ENCODE measurements at places on chromosomes 16 and 17.

DNA sequence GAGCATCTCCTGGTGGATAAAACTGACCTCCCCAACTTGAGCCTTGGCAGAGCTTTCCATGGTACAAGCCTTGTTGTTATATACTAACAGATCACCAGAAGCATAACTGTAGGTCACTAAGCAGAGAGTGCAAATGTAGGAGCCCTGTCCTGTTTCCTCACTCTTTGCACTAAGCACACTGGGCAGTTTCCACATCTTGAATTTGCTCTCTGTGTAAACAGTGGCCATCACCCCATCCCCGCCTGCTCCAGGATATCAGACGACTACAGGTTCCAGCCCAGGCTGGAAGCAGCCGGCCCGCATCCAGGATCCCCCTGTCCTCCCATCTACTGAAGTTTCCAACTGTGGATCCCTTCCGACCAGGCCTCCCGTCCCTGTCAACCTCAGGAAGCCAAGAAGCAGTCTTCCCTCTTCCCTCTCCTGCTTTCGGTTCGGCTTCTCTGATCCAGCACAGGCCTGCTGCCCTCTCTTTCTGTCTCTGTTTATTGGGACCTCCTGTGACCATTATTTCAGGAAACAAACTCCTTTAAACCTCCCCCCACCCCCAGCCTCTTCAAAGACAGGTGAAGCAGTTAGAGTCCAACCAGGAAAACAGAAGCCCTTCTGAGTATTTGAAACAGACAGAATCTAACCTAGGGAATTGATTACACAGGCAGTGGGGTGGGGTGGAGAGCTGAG lies 22.6 kb upstream of the CACNG4 start:
- no peak for DNase-seq

DNA sequence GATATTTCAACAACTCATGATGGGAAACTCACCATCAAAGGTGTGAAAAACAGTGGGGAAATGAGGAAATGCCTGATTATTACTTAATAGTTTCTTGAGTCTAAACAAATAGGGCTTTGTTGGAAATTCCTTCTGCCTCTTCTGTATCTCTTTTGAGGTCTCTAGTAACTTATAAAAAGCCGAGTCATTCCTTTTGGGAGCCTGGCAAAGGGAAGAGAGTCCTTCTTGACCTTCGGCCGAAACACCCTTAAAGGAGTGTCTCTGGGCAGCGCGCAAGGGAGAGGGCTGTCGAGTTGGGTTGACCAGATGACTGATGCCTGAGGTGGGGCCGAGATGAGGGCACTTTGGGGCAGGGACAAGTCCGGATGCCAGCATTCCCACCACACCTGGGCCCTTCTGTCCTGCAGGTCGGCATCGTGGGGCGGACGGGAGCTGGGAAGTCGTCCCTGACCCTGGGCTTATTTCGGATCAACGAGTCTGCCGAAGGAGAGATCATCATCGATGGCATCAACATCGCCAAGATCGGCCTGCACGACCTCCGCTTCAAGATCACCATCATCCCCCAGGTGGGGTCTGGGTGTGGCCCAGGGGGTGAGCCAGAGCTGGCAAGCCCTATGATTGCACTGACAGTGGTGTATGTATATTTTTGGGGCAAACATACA lies 89.2 kb downstream of the ABCC6 start:
- DNase-seq: no peak

DNA sequence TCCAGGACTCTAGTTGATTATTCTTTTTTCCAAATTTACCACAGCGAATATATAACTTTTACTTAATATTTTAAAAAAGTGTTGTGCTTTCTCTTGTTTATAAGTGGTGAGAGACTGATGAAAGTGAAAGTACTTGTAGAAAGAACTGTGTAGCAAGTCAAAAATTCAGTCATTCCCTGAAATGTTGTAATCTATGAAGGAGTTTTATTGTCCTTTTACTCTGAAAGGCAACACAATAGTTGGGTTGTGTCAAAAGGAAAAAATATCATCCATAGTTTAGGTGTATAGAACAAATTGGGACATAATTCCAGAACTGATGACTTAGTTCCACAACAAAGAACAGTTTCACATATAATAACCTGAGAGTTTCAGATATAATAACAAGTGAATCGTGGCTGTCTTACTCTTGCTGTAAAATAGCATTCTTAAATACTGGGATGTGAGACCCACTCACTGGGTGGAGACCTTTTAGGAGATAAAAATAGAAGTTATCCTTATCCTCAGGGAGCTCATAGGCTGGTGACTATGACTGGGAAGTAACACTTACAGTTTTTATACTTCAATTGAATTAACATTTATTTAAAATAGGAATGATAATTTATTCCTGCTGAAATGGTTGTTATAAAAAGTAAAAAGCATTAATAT lies 20.6 kb downstream of the CYB5B start:
- no peak for DNase-seq

- no peak for DNase-seq
Observed at GRCh38 chr17:50538549-50539410, 6.2 kb downstream of the EPN3 start.

- no peak for DNase-seq
Observed at GRCh38 chr16:56891685-56892084, 26.7 kb downstream of the SLC12A3 start.

GRCh38 chr17:74491626-74492025 lies 25.2 kb downstream of the CD300A start:
- no peak for DNase-seq

DNA sequence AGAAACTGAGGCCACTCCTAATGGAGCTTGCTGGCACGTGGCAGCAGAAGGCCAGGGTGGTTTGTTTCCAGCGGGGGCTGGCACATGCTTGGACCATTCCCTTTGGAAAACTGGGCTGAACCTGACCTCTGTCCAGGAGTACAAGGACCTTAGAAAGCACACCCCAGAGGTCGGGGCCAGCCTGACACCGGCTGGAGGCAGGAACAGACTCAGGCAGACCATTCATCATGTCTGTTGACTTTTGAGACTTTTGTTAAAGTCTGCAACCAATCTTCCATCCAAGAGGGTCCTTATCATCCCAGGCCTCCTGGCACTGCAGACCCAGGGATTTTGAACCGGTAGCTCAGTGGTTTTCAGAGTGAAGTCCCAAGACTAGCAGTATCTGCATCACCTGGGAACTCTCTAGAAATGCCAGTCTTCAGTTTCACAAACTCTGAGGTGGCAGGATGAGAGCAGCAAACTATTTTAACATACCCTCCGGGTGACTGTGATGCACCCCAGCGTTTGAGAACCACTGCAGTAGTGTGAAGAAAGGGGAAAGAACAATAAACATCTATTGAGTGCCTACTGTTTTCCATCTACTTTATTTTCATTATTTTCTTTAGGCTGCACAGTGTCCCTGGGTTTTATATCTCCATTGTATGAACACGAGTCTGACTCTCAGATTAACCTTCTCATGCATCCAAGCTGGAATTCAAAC lies 145.3 kb upstream of the PLCG2 start:
- DNase-seq: no peak

DNA sequence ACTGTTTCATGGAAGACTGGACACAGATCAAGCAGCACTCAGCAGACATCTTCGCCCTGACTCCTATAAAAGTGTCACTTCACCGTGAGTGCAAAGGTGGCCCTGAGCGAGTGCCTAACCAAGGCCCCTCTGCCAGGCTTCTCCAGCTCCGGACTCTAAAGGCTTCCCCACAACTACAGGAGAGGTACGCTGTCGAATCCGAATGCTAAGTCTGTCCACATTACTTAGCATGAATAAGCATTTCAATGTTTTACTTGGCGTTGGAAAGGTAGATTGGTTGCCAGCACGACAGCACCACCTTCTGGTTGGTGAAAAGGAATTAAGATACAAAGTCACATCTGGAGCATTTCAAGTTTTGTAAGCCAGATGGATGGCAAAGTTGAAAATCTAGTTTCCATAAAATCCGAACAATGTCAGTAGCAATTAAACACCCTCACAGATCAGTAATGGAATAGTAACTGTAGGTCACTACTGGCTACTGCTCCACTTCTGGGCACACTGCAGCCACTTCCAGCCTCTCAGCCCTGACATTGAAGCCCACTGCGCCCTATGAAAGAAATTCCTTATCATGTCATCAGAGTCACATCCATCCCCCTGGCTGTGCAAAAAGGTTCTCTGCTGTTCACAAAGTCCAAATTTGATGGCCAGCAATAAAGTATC lies 100.9 kb downstream of the PARN start:
- peak; percentile 88 for DNase-seq

GRCh38 chr16:58336332-58337089 lies 41.7 kb upstream of the PRSS54 start:
- peak; percentile 36 for DNase-seq

DNA sequence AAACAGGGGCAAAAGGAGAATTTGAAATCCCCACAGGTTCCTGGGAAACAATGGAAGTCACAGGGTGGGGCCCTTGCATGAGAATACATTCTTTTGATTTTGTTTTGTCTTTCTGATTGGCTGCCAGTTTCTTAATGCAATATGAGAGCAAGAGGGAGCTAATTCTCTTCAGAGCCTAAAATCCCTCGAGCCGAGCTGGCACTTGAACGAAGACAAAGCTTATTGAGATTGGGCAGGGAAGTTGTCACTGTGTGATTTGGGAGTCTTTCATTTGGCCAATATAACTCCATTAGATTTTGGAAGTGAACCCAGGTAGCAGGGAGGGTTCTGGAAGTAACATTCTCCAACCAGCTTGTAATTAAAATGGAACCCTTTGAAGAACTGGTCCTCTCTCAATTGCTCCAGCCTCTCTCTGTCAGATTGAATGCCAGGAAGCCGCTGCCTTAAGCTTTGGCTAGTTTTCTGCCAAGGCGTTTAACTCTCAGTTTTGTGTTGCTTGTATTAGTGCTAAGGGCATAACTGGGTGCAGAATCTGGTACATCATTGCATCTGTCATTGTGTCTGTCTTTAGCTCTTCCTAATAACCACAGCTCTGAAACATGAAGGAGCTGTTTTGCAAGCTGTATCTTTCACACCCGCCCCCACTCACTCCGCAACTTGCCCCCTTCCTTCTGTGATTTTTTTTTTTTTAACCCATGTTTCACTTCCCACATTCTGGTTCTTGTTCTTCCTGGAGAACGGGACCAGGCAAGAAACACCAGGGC lies 272.0 kb downstream of the MAF start:
- no peak for DNase-seq

- DNase-seq: no peak
Observed at GRCh38 chr17:40442392-40443195, 656 bp upstream of the IGFBP4 start.

DNA sequence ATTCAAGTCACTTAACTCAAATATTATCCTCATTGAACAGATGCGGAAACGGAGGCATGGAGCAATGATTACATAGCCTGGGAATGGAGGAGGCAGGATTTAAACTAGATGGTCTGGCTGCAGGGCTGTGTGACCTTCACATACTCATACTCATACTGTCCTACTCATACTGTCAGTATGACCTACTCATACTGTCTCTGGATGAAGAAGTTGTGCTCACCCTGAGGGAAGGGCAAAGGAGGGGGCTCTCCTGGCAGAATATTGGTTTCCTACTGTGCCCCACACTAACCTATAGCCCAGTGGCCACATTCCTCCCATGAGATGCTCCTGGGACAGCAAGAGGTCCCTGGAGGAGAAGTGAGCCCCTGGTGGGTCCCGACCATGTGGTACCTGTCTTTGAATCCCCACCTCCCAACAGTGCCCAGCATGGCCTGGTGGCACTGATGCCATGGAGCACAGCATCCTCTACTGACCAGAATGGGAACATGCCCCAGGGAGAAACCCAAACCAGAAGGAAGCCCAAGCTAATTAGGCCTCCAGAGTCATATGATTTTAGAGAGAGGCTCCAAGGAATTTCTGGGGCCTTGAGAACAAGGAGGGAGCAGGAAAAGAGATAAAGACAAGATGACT lies 197.3 kb upstream of the SDK2 start:
- no peak for DNase-seq

DNA sequence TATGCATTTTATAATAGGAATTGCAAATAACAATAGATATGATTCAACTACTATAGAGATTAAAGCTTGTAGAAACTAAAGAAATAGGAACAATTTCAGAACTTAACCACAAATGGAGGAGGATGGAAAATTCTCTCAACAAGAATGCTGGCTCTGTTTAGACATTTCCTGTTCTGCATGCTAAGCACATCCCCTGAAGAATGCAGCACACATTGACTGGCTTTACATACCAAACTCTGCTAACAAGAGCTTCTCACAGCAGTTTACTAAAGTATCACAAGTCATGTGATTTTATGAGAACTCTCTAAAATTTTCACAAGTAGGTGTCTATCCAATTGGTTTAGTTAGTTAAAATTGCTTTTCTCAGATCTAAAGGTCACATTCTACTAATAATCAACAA lies 85.2 kb downstream of the SPAG9 start:
- DNase-seq: peak; percentile 67

- no peak for DNase-seq
Observed at GRCh38 chr17:61064087-61064951, 335.3 kb upstream of the TBX2 start.

GRCh38 chr17:63549289-63549945 lies 860 bp upstream of the DCAF7 start:
- DNase-seq: no peak

Data from stromal cell of bone marrow (primary cell).